ENCODE measurements at places on chromosomes 7 and 10.

GRCh38 chr10:114291516-114291915, 52.5 kb downstream of the VWA2 start:
- DNase-seq: no peak

DNA sequence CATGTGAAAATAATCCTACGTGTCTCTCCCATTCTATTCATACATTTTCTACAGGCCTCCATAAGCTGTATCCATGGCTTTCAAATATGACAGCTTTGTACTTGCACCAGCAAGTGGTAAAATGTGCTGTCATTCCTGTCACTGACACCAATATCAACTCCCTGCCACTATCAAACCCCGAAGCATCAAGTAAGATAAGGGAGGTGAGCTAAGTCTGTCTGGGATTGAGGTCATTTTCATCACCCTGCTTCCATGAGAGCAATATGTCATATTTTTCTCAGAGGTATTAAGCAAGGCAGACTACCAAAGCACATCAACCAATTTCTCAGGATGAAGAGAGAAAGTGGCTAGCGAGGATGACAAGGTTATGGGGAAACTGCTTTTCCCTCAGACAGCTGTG, 11.1 kb downstream of the GPR22 start:
- no peak for DNase-seq

- no peak for DNase-seq
Measured at GRCh38 chr10:60806921-60807320, 28.6 kb downstream of the CDK1 start.

DNA sequence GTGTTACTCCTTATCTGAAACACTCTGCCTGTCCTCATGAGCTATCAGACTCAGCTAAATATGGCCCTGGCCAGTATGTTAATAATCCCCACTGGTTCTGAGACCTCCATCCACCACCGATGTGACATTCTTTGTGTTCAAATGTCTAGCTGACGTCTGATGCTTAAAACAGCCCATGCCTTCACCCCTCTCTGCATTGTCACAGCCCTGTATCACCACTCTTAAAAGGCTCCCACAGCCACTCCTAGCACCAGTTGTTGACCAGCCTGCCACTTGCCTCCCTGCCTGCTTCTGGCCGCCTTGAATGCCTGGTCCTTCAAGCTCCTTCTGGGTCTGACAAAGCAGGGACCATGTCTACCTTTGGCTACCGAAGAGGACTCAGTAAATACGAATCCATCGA, at the start of gene LMOD2:
LMOD2 (plus strand) TSS at position 253 of the 400 bp plus-strand sequence; CDS start at position 351, 98 bp downstream.
- no peak for DNase-seq

- no peak for DNase-seq
Measured at GRCh38 chr10:73644767-73645166, 3.5 kb upstream of the MYOZ1 start.

DNA sequence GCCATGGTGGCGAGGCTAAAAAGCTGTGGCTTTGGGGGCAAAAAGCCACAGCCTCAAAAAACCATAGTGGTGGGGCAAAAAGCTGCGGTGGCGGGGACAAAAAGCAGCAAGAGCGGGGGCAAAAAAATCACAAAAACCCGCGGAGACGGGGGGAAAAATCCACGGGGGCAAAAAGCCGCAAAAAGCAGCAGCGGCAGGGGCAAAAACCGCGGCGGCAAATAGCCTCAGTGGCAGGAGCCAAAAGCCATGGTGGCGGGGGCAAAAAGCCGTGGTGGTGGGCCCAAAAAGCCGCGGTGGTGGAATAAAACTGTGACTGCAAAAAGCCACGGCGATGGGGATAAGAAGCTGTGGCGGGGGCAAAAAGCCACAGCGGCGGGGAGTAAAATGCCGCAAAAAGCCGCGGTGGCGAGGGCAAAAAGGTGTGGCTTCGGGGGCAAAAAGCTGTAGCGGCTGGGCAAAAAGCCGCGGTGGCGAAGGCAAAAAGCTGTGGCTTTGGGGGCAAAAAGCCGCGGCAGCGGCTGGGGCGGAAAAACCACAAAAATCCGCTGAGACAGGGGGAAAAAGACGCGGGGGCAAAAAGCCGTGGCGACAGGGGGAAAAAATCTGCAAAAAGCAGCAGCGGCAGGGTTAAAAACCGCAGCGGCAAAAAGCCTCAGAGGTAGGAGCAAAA, 526.6 kb downstream of the ZNF33B start:
- no peak for DNase-seq

DNA sequence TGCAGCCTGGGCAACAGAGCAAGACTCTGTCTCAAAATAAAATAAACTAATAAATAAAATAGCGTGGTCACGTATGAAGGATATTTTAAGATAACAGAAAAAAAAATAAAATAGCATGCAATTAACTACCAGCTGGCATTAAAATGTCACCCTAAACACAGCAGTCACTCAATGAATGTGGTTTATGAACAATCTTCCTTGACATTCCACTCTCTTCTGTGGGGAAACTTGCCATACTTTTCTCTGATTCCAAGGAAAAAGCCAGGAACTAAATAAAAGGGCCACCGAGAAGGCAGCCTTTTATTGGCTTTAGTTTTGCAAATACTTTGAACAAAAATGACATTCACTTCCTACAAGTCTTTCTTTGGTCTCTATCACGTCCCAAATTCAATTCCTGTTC, 266.6 kb downstream of the PARD3 start:
- DNase-seq: no peak

- no peak for DNase-seq
Measured at GRCh38 chr7:107876916-107877315, 14.1 kb upstream of the DLD start.

DNA sequence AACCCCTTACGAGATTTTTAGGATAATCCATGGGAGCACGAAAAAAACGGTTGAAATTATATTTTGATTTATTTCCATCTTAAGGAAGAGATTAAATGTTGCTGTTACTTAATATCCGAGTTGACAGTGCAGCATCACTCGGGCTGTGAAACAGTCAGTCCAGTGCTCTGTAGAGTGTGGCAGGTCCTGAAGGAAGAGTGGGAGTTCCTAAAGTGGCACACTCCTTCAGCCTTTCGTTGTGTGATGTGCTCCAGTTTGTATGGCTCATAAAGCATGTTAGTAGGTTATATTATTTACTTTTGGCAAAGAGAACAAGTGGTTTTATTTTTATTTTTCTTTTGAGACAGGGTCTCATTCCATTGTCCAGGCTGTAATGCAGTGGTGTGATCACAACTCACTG, 358.3 kb downstream of the AUTS2 start:
- DNase-seq: no peak

GRCh38 chr7:83827036-83827435, 178.1 kb upstream of the SEMA3E start:
- no peak for DNase-seq

DNA sequence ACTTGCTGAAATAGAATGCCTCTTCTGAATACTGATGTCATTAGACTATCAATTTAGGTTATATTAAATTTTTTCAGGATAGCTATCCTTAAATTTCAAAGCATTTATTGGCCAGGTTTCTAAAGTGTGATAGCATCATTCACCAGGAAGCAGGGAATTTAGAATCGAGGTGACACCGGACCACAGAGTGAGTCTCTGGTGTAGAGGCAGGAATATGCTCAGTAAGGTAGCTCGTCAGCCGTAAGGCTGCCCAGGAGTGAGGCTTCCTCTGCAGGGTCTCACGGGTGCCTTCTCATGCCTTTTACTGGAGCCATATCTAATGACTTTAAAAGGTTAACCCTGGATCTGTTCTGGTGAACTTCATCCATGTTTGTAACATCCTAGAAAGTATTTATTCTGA, 170.8 kb upstream of the KLF14 start:
- DNase-seq: no peak

DNA sequence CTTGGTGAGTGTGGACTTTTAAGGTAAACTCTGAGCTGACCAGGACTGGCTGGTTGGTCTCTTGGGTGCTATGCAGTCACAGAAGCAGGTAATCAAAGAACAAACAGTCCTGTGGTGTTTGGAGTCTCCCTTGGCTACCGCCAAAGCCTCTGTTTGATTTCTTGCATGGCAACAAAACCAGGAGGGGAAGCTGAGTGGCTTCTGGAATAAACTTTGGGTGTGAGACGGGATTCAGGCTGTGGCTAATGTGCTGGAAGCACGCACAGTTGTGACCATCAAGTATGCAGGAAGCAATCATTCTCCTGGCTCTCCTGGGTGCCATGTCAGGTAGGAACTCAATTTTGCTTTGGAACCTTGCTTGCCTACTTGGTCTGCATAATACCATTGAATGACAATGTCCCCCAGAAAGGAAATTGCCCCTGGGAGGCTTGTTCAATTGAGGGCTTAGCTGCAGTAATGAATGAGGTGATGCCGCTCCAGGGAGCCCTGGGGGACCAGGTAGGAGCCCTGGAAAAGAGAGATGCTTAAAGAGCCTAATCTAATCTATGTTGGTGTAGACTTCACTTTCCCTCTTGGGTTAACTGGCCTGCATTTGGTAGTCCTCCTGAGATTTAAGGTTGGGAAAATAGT, at the start of gene CDHR3:
CDHR3 (plus strand) TSS at position 227 of the 630 bp plus-strand sequence; CDS start at position 282, 55 bp downstream.
- no peak for DNase-seq

- no peak for DNase-seq
Measured at GRCh38 chr7:134505856-134506255, 21.5 kb upstream of the AKR1B10 start.

DNA sequence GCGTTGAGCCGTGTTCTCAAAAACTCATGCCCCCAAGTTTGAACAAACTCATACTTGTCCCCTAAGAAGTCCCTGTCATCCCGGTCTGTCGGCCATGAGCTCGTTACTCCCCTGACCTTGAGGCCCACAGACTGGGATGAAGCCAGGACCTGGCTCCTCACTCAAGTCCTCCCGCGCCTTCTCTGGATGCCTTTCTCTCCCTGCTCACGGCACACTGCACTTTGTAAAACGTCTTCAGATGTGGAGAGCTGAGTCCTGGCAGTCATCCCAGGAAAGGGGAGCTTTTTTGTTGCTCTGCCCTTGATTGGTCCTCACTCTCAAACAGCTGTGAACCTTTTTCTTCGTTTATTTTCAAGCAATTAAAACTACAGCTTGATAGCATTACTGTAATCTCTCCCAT, 110.8 kb downstream of the JAZF1 start:
- DNase-seq: no peak

DNA sequence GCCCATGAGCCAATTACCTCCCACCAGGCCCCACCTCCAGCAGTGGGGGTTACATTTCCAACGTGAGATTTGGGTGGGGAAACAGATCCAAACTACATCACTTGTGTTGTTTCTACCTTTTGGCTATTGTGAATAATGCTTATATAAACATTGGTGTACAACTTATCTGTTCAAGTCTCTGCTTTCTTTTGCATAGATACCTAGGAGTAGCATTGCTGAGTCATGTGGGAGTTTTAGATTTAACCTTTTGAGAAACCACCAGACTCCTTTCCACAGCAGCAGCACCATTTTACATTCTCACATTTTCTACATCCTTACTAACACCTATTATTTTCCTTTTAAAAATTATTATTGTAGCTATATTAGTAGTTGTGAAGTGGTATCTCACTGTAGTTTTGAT, 14.4 kb upstream of the FRA10AC1 start:
- DNase-seq: no peak

DNA sequence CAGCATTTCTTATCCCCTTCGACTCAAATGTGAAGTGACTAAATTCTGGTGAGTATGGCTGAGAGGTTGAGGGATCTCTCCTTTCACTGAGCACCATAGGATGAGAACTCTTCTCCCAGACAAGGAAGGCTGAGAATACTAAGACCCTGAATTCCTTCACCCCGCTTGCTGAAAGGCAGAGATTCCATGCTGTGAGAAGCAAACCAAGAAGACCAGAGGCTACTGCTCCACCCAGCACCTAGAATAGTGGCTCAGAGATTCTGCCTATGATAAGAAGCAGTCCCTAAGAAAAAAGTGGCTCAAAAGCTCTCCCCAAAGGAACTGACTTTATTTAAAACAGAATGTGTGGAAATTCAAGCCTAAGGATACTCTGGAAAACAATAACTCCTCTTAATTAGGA, 26.7 kb upstream of the WNT2 start:
- DNase-seq: no peak

GRCh38 chr7:45712057-45712689, 138.0 kb downstream of the ADCY1 start:
- no peak for DNase-seq

DNA sequence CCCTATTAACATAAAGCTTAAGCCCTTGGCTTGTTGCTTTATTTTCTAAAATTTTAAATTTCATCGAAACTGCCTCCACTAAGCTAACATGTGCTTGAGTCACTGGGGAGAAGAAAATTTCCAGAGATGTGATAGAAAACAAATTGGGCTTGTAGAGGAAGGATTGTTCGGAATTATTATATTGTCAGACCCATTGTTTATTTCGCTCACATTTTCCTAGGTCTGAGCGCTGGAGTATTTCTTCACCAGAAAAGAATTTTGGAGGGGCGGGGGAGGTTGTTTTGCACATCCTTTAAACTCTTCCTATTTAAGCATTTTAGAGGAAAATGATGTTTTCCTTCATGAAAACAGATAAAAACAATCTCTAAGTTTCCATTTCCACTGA, 29.1 kb downstream of the CELF2 start:
- no peak for DNase-seq

DNA sequence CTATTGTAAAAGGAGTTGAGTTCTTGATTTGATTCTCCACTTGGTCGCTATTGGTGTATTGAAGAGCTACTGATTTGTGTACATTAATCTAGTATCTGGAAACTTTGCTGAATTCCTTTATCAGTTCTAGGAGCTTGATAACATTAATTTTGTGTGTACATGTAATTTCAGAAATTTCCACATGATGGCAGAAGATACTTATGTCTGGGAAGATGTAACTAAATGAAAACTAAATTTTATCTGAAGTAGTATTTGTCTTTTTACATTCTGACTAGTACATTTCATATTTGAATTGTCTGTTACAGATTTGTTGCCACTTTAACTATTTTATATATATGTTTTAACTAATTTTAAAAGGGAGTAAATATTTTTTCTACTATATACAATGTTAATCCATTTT, 27.6 kb downstream of the SDHAF3 start:
- peak; percentile 62 for DNase-seq

GRCh38 chr7:2202901-2203765, 29.6 kb downstream of the MAD1L1 start:
- no peak for DNase-seq

GRCh38 chr10:132675031-132675740, 110.8 kb downstream of the NKX6-2 start:
- no peak for DNase-seq

DNA sequence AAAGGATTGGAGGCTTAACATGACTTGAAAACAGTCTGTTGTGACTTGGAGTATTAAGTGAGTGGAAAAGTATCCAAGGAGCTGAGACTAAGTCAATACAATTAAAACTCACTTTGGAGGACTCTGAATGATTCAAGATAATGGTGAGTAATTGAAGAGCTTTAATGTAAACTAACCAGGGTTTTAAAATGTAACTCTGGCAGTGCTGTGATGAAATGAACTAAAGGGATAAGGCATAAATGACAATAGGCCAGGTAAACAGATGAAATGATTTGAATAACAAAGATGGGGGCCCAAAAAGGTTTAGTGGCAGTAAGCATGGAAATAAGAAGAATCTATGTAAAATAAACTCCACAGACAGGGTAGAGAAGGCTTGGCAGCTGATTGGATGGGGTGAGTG, 316.5 kb upstream of the CACNA2D1 start:
- DNase-seq: no peak

DNA sequence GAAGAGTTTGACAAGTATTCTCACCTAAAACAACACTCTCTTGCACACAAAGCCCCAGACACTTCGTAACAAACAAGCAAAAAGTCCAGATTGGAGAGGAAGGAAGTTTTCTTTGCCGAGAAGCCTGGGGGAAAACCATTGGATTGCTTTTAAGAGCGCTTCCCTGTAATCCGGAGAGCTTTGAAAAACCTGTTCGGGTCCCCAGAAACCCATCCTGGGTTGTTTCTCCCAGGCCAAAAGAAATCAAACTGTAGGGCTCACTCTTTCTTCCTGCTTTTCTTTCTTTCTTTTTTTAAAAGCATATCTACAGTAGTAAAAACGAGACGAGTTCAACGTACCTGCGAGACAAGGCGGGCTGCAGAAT, 655 bp downstream of the SP8 start:
- no peak for DNase-seq
